Activated CD8-positive, alpha-beta memory T cell treated with anti-CD3 and anti-CD28 coated beads, Interleukin-2, amount 10 ng/mL, durations not matched to agents 7 days and 5 days (primary cell): ENCODE measurements at places on chromosomes 1 and 21. TPM values are rescaled to one million over a fixed set of nuclear protein-coding genes. Genes with fewer than 3 reads are reported as not detected.

The LHX8 gene
- not detected for total RNA-seq

The ODR4 gene
- 12.2 TPM for total RNA-seq

The AGO3 gene
- 26.2 TPM for total RNA-seq

The EFNA1 gene
- not detected for total RNA-seq

The TPTE gene
- not detected for total RNA-seq

The FAM151A gene
- total RNA-seq = not detected

The GJB3 gene
- total RNA-seq = not detected

The CNTN2 gene
- total RNA-seq = not detected

The FAM72B gene
- 34.9 TPM for total RNA-seq

The MSH4 gene
- total RNA-seq = 0.47 TPM

The RPAP2 gene
- total RNA-seq = 41.4 TPM

The PCAT6 gene
- 0.94 TPM for total RNA-seq

The CNN3 gene
- 4.6 TPM for total RNA-seq

The TEDDM1 gene
- not detected for total RNA-seq

The FMO1 gene
- not detected for total RNA-seq

The ASAP3 gene
- total RNA-seq = 0.35 TPM

The NUF2 gene
- total RNA-seq = 82.9 TPM

The ACADM gene
- total RNA-seq = 39.2 TPM

The CD247 gene
- 190 TPM for total RNA-seq

The SGIP1 gene
- not detected for total RNA-seq

The TMEM82 gene
- total RNA-seq = not detected

The FCRLB gene
- 1.1 TPM for total RNA-seq

The AVPR1B gene
- total RNA-seq = not detected

The RHD gene
- total RNA-seq = not detected

The TNNT2 gene
- not detected for total RNA-seq

The VCAM1 gene
- 9.2 TPM for total RNA-seq

The CADM3 gene
- total RNA-seq = not detected

The ORC1 gene
- 40.5 TPM for total RNA-seq

The HFM1 gene
- total RNA-seq = not detected

The FAM72A gene
- 37.4 TPM for total RNA-seq

The TSPEAR gene
- total RNA-seq = not detected

The OLFML2B gene
- total RNA-seq = not detected

The SPATA46 gene
- total RNA-seq = not detected

The AIDA gene
- total RNA-seq = 47.6 TPM

The CEP104 gene
- total RNA-seq = 52.2 TPM

The GRIK3 gene
- total RNA-seq = not detected

The NECAP2 gene
- total RNA-seq = 88.3 TPM

The TACSTD2 gene
- not detected for total RNA-seq

The NMNAT2 gene
- not detected for total RNA-seq

The PPIAL4G gene
- 0.26 TPM for total RNA-seq

The OR2AK2 gene
- not detected for total RNA-seq

The KLF17 gene
- not detected for total RNA-seq

The EXOSC10 gene
- 104 TPM for total RNA-seq

The UBAP2L gene
- 201 TPM for total RNA-seq

The LRRN2 gene
- not detected for total RNA-seq

The RNU1-2 gene
- total RNA-seq = 3,744 TPM
